ENCODE measurements at places on chromosomes 13 and 19.

GRCh38 chr13:79724348-79725103 lies 243.6 kb downstream of the NDFIP2 start:
- DNase-seq: no peak

- DNase-seq: no peak
These were observed 668.1 kb downstream of the SLITRK5 start for GRCh38 chr13:88339271-88339741.

DNA sequence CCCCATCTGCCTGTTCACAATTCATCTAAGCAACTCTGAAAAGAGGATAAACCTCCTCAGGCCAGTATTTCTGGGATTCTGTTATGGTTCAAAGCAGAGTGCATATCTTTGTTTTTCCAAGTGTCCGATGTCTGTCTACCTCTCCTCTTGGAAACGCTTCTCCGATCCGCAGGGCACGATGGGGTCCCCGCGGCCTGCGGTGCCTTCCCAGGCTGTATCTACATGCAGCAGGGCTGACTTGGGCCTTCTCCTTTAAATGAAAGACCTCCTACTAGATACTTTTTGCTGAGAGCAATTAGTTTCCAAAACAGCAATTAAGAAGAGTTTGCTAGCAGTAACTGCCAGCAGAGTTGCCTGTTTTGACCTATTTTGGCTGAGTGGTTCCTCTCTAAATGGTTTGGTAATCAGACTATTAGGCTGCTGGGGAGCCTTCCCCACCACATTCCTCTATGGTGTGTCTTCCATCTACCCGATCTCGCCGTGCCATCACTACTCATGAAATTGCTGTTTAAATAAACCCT lies 23.5 kb downstream of the COL4A2 start:
- DNase-seq: peak; percentile 91

GRCh38 chr13:30581582-30581981 lies 36.1 kb upstream of the USPL1 start:
- DNase-seq: no peak

DNA sequence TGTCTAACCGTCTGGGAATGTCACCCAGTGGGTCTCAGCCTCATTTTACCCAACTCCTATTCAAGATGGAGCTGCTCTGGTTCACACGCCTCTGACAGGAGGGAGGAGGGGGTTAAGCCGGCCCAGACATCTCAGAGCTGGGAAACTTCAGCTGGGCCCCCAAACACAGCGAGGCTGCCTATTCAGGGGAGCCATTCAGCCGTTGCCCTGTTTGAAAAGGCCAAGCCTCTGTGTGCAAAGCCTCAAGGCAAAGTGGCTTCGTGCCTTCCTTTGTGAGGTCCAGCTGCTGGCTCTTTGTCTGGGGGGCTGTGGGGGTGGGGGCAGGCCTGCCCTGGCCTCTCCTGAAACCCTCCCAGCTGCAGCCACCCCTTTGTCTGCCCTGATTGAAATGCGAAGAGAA lies 147.4 kb downstream of the PTPRS start:
- DNase-seq: no peak

- DNase-seq: no peak
These were observed 3.4 kb upstream of the RPS11 start for GRCh38 chr19:49492573-49493405.
